HepG2 (cell line): ENCODE measurements at places on chromosomes 3 and 15. TPM values are rescaled to one million over a fixed set of nuclear protein-coding genes. Genes with fewer than 3 reads are reported as not detected.

The SENP5 gene
- total RNA-seq: 30.9 and 45.2 TPM in 2 replicates

The MUC4 gene
- not detected in 2 replicates for total RNA-seq

DNA sequence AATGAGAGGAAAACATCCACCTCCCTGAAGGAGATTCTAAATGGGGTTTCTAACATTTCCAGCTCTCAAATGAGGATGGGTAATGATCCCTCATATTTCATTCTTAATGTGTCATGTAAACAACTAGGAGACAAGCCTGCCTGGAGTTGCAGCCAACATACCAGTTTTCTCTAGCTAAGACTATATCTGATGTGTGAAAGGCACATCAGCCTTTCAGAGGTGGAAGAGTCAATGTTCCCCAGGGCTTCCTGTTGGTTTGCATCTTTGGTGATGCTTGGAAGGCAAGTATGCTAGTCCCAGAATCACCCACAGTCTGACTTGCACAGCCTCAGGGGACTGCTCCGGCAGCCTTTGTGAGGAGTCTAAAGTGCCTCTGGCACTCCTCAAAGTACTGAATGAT is 921.2 kb downstream of the SQOR start:
- H3K27ac ChIP-seq: no peak overlapping the region
- H3K4me3 ChIP-seq: no peak overlapping the region
- no peaks in the 10 kb centered on the region for H3K27me3 ChIP-seq
- H3K4me1 ChIP-seq: peaks cover 12% of the 10 kb centered on the region; the same call in 1 of the 2 replicates

GRCh38 chr15:66900586-66901310 is 164.7 kb upstream of the SMAD3 start:
- H3K36me3 ChIP-seq: no peaks in the 10 kb centered on the region
- no peak overlapping the region for H3K4me3 ChIP-seq
- H3K27me3 ChIP-seq: no peaks in the 10 kb centered on the region
- no peak for DNase-seq
